ENCODE measurements at places on chromosomes 7 and 10. TPM values are rescaled to one million over a fixed set of nuclear protein-coding genes. Genes with fewer than 3 reads are reported as not detected.

AGMO gene
- not detected for total RNA-seq

FXYD4 gene
- total RNA-seq, result not detected

FAM13C gene
- total RNA-seq, result 0.63 TPM

CALHM3 gene
- total RNA-seq, result 4.1 TPM

ECD gene
- total RNA-seq, result 108 TPM

NDUFA5 gene
- total RNA-seq, result 42.7 TPM

CARD11 gene
- total RNA-seq, result not detected

HOXA6 gene
- 6.9 TPM for total RNA-seq

PTF1A gene
- total RNA-seq, result not detected

DNA sequence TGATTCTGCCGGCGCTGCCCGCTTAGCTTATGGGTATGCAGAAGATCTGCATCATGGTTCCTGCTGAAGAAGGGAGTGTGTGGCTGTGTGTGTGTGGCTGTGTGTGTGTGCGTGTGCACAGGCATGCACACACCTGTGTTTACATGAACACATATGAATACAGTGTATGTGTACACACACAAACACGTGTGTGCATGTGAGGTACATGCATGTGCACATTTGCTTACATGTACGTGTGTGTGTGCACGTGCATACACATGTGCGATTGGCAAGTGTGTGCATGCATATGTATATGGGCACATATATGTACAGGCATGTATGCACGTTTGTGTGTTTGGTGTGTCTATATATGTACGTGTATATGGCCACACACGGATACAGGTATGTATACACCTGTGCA, 16.4 kb upstream of the FAM20C start:
- DNase-seq, result no peak

- no peak for DNase-seq
Measured at GRCh38 chr10:356452-356851, 221.2 kb downstream of the ZMYND11 start.

DNA sequence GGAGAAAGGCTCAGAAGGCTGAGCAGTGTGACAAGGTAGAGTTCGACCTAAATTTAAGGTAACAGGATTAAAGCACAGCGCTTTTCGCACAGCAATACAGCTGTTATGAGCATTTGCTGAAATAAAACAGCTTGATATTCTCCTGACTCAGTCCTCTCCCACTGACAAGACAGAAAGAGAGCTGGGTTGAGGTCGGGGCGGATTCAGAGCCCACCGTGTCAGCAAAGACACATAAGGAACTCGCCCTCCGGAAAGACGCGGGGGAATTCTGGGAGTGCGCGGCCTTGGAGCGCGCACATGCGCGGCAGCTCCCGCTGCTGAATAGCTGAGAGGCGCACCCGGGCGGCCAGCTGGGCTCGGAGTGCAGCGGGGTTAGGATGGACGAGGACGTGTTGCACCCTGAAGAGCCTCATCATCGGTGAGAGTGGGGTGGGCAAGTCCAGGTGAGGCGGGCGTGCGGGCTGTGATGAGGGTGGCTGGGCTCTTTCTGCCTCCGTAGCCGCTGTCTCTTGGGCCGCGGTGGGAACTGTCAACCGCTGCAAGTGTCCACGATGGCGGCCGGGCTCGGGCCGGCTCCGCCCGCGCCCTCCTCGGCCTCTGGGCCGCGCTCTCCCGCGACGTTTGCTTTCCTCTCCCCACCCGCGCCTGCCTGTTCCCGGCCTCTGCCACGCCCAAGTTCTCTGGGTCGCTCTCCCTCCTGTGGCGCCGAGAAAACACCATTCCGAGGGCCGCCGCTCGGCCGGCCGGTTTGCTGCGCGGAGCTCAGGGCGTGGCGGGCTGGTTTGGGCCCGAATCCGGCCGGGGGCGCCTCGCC, 120.6 kb downstream of the LYZL1 start:
- DNase-seq, result peak; percentile 61

DNA sequence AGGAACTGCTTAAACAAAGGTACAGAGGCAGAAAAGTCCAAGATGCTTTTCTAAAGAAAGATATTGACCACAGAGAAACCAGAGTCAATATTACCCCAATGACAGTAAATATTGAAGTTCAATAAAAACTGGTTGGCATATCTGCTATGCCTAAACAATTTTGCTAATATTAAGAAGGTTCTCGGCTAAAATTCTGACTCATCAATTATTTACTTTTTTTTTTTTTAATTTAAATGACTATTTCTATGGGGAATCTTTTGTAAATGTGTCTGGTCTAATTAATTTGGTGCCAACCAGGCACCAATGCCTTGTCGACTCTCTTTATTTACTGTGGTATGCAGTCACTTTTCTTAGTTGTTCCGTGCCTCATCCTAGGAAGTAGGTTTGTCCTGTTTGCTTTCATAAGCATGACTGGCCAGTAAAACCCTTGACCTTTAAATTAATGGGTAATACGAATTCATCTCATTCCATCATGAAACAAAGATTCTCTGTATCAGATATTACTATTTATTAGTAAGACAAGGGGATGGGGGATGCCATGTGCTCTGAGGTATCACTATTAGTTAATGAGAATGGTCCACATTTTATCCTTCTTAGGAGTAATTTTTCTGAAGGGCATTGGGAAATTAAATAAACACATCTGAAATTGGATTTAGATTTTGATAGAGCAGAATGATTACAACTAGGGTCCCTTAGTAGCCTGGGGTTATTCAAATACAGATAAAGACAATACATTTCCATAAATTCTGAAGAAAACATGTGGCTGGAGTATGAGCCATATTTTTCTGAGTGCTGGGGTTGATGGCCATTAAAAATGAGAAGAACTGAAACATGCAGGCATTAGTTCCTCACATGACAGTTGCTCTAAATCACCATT, 154.4 kb downstream of the VTI1A start:
- DNase-seq, result peak; percentile 46

- no peak for DNase-seq
Measured at GRCh38 chr7:100572949-100573675, 588 bp downstream of the SAP25 start.

DNA sequence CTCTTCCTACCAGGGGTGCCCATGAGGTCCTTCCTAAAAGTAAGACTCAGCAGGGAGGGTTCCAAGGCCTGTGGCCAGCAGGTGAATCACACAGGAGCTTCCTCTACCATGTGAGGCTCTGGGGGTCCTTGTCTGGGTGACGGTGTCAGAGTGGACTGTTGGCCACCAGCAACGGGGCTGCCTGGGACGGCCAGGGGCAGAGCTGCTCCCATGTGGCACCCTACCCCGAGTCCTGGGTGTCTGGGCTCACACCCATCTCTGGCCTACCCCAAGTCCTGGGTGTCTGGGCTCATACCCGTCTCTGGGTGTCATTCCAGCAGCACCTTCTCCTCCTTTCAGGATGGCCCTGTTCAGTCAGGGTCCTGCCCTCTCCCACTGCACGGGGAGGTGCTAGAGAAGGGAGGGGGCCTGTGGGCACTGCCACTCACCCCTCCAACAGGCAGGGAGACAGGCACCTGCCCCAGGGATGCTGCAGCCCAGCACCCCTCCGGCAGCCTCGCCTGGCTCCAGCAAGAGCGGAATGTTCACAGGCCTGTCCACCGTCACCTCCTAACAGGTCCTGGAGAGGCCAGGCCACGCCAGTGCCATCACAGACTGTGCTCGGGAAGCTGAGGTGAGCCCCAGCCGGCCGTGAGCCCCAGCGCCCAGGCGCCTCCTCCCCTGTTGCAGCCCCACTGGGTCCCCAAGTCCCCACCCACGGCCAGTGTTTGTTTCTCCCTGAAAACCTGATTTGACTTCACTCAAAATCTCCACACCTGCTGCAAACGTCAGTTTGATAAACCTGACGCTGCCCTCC, 143.7 kb downstream of the PTPRN2 start:
- DNase-seq, result no peak

- peak; percentile 86 for DNase-seq
Measured at GRCh38 chr10:55631071-55631654, 729.9 kb downstream of the ZWINT start.

- DNase-seq, result no peak
Measured at GRCh38 chr7:133114519-133114918, 32.6 kb upstream of the CHCHD3 start.

- no peak for DNase-seq
Measured at GRCh38 chr10:33506838-33507661, 172.6 kb upstream of the NRP1 start.

GRCh38 chr7:139054101-139054500, 18.3 kb upstream of the ZC3HAV1L start:
- no peak for DNase-seq

GRCh38 chr7:80940539-80941207, 21.8 kb upstream of the SEMA3C start:
- DNase-seq, result peak; percentile 88

- DNase-seq, result no peak
Measured at GRCh38 chr10:6033954-6034353, 28.2 kb downstream of the IL2RA start.
